ENCODE measurements at places on chromosomes 11 and 22. TPM values are rescaled to one million over a fixed set of nuclear protein-coding genes. Genes with fewer than 3 reads are reported as not detected.

The CSRP3 gene
- not detected for total RNA-seq

The OR51B4 gene
- not detected for total RNA-seq

The CAPN5 gene
- 13.9 TPM for total RNA-seq

The FZD4 gene
- total RNA-seq: 50.3 TPM

The HMOX1 gene
- total RNA-seq: 13.8 TPM

The SLC6A5 gene
- total RNA-seq: not detected

The UCP3 gene
- 1.5 TPM for total RNA-seq

The F2 gene
- total RNA-seq: 0.27 TPM

The MRGPRE gene
- not detected for total RNA-seq

The TEX54 gene
- not detected for total RNA-seq

The TUB gene
- 57.4 TPM for total RNA-seq

DNA sequence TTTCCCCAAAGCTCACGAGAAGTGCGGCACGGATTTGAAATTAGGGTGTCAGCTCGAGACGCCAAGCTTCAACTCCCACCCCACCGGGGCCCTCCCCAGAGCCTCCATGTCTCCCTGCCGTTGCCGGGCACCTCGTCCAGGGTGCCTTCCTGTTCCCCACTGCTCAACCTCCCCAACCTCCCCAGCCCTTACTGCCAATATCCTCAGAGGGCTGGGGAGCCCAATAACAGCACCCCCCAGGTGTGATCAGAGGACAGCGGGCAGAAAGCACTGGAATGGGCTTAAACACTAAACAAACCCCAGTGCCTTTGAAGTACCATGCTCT lies 1336.4 kb downstream of the TBC1D22A start:
- H3K27me3 ChIP-seq: no peaks in the 10 kb centered on the region
- H3K4me3 ChIP-seq: no peak overlapping the region
- H3K27ac ChIP-seq: no peak overlapping the region
- peak; percentile 1 for DNase-seq
- no peaks in the 10 kb centered on the region for H3K4me1 ChIP-seq

DNA sequence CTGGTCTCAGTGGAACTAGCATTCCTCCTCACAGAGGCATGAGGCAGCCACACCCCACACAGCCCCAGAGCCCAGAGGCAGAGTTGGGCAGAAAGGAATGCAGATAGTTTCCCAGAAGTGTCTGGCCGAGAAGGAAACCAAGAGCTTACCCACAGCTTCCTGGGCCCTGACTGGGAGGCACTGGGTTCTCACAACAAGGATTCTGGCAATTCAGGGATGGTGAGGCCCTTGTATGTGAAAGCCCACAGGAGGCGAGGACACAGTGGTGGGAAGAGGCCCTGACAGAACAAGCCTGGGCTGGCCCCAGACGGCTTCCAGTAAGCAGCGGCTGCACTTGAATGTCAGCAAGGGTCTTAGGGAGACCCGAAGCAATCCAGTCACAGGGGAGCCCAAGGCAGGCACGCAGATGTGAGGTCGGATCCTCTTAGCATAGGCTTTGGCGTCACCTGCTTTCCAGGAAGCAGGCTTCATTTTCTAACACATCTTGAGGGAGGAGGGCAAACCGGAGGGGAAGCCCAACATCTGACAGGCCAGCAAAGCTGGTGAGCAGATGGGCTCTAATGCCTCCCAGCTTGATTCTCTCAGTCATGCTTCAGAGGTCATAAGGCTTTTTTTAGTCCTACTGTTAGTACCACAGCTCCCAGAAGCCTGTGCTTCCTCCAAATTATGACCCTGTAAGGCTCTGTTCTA lies 78.3 kb upstream of the AKIP1 start:
- H3K4me1 ChIP-seq: no peaks in the 10 kb centered on the region
- no peak for DNase-seq
- H3K27me3 ChIP-seq: no peaks in the 10 kb centered on the region
- H3K4me3 ChIP-seq: no peak overlapping the region

DNA sequence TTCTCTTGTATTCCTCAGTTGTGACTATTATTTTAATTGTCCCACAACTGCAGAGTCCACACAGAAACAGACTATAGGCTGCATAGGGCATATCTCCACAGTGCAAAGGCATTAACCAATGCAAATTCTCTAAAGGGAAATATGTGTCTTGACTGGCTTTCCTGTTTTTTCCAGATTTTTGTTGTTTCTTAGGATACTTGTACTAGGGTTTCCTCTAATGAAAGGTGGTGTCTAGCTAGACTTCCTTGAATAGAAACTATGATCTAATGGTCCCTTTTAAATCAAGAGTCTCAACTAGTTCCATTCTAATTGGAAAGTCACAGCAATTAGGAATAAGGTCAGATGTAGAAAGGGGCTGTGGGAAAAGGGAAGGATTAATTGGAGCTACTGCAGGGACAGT lies 37.6 kb downstream of the SLC36A4 start:
- no peaks in the 10 kb centered on the region for H3K4me1 ChIP-seq
- H3K36me3 ChIP-seq: no peaks in the 10 kb centered on the region
- no peak for DNase-seq
- no peak overlapping the region for H3K27ac ChIP-seq
- no peaks in the 10 kb centered on the region for H3K27me3 ChIP-seq
- no peak overlapping the region for H3K4me3 ChIP-seq

- H3K27ac ChIP-seq: no peak overlapping the region
- DNase-seq: no peak
- peaks cover 15% of the 10 kb centered on the region for H3K4me1 ChIP-seq
- H3K36me3 ChIP-seq: no peaks in the 10 kb centered on the region
- H3K4me3 ChIP-seq: no peak overlapping the region
- no peaks in the 10 kb centered on the region for H3K27me3 ChIP-seq
Observed at GRCh38 chr11:64859542-64860414, 15.3 kb upstream of the CDC42BPG start.

DNA sequence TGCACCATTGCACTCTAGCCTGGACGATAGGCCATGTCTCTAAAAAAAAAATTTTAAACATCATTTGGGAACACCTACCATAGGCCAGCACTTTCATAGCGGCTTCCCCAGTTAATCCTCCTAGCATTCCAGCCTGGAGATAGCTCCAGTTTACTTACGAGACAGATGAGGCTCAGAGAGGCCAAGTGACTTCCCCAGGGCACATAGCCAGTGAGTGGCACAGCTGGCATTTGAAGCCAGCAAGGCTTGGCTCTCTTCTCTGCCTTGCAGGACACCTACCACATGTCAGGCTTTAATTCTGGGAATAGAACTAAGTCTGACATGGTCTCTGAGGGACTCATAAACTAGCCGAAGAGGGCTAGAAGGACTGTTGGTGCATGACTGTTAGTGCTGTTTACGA lies 4.9 kb upstream of the TAGLN start:
- DNase-seq: no peak
- H3K27ac ChIP-seq: no peak overlapping the region
- no peaks in the 10 kb centered on the region for H3K36me3 ChIP-seq
- H3K4me1 ChIP-seq: no peaks in the 10 kb centered on the region
- H3K27me3 ChIP-seq: no peaks in the 10 kb centered on the region

DNA sequence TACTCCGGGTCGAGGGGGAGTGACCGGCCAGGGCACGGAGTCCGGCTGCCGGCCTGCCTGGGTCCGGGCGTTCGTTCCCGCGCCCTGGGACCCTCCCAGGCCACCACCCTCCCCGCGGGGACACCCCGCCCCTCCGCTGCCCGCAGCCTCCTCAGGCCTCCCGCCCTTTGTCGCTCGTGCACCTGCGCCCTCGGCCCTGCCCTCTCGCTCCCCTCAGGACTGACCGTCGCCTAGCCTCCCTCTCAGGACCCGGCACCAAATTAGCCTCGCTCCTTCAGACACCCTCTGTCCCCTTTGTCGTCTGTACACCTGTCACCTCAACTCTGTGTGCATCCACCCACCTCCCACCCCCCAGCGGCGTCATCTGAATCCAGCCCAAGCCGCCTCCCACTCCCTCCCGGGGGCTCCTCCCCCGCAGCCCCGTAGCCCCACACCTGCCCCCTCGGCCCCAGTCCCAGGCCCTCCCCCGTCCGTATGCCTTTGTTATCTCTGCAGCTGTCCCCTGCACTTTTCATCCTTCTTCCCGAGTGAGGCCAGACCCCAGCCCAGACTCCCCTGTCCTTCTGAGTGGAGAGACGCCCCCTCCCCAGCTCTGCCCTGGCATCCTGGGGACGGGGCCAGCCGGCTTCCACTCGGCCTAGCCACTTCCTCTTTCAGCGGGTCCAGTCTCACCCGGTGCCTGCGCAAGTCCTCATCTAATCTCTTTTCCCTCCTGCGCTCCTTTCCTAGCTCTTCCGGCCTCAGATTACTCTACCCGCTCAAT lies 643 bp downstream of the TIGD3 start:
- H3K4me3 ChIP-seq: peak overlapping the region; percentile 49
- H3K27me3 ChIP-seq: no peaks in the 10 kb centered on the region
- no peaks in the 10 kb centered on the region for H3K36me3 ChIP-seq

DNA sequence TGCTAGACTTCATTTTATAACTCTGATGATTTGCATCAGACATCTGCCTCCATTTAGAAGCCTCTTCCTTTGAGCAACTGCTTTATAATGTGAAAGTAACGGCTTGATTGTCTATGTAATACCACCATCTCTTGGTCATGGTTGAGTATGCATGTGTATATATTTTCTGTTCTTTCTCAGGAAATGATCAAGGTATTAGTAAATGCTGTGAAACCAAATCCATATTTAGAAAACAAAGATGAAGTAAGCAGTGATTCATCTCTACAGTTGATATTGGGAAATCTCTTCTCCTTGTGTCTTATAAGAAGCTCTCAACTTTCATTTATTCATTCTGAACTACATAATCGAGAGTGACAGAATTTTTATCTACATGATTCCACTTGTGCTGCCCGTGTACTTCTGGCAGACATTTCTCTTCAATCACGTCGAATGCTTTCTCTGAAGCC lies 104.6 kb upstream of the ANO3 start:
- no peak overlapping the region for H3K4me3 ChIP-seq
- no peaks in the 10 kb centered on the region for H3K36me3 ChIP-seq
- H3K27ac ChIP-seq: no peak overlapping the region
- H3K27me3 ChIP-seq: no peaks in the 10 kb centered on the region
- no peak for DNase-seq

GRCh38 chr11:11786234-11786633 lies 55.5 kb upstream of the USP47 start:
- no peak for DNase-seq
- H3K36me3 ChIP-seq: no peaks in the 10 kb centered on the region
- H3K27ac ChIP-seq: no peak overlapping the region
- H3K27me3 ChIP-seq: no peaks in the 10 kb centered on the region

GRCh38 chr22:32378707-32379272 lies 21.1 kb downstream of the RFPL3 start:
- H3K27me3 ChIP-seq: no peaks in the 10 kb centered on the region
- no peak overlapping the region for H3K4me3 ChIP-seq

DNA sequence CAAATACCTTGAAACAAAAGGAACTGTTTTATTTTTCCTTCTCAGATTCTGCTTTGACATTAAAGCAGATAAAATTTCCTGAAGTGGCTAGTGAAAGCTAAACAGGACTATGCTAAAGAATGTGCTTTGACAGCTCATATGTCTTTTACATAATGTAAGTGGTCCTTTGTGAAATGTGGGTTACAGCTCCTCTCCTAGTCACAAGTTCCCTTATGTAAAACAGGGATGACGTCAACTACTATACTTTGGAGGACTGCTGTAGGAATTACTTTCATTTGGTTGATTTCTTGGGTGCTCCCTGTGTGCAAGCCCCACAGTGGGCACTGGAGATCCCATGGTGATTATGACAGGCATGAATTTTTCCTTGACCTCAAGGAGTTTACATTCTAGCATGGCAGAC lies 216.6 kb upstream of the NARS2 start:
- DNase-seq: no peak
- H3K4me3 ChIP-seq: no peak overlapping the region
- no peak overlapping the region for H3K27ac ChIP-seq
- H3K27me3 ChIP-seq: no peaks in the 10 kb centered on the region
- no peaks in the 10 kb centered on the region for H3K4me1 ChIP-seq

- no peaks in the 10 kb centered on the region for H3K4me1 ChIP-seq
- DNase-seq: peak; percentile 75
- H3K27ac ChIP-seq: peak overlapping the region; percentile 64
Observed at GRCh38 chr11:117809236-117810055, 12.4 kb upstream of the DSCAML1 start.

DNA sequence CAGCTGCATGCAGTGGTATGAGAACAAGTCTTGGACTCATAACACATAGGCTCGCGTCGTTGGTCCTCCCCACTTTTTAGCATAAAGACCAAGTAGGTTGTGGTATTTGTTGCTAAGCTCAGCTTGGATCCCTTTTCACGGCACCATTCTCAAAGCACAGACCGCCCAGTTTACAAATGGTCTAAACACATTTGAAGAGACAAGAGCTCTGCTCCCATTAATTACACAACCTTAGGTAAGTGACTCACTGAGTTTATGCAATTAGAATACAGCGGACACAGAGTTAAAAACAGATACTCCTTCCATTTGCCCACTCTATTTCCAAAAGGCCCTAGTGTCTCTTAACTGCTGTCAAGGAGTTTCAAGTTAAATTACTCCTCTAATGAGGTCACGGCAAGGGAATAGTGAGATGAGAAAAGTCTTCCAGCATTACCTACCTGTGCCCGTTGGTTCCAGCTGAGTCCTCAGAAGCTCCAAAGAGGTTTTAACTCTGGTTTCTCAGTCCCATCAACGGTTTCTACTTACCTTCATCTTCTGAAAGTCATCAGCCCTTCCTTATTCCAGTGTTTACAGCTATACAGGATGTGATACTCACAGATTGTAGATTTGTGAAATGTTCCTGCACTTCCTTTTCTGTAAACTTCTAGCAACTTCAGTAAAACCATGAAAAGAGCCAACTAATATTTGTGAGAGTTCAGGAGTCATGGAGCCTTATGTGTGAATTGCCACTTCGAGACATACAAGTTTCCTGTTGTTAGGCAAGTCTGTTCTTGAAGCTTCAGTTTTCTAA lies at the start of gene MS4A6A:
TSS of gene MS4A6A (minus strand) at position 543 of the 790 bp plus-strand sequence. CDS start 1,356 bp downstream, outside the sequence.
- H3K36me3 ChIP-seq: no peaks in the 10 kb centered on the region
- H3K27me3 ChIP-seq: no peaks in the 10 kb centered on the region
- no peak for DNase-seq

DNA sequence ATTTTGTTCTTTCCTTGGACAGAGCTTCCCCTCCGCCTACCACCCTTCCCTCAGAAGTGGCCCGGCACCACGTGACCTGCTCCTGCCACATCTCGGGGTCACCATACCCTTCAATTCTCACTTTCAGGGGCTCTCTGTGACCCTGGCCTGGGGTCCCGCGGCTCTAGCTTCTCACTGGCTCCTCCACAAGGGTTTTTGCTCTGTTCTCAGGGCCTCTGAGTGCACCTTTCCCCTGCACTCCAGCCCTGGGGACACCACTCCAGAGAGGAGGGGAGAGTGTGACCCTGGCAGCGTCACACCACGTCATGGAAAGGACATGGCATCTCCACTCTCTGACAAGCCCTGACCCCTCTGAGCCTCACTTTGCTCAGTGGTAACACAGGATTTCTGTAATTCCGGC lies 17.4 kb downstream of the POU2F3 start:
- no peaks in the 10 kb centered on the region for H3K27me3 ChIP-seq
- H3K27ac ChIP-seq: no peak overlapping the region
- no peak for DNase-seq
- H3K36me3 ChIP-seq: no peaks in the 10 kb centered on the region
- H3K4me1 ChIP-seq: no peaks in the 10 kb centered on the region
- no peak overlapping the region for H3K4me3 ChIP-seq

DNA sequence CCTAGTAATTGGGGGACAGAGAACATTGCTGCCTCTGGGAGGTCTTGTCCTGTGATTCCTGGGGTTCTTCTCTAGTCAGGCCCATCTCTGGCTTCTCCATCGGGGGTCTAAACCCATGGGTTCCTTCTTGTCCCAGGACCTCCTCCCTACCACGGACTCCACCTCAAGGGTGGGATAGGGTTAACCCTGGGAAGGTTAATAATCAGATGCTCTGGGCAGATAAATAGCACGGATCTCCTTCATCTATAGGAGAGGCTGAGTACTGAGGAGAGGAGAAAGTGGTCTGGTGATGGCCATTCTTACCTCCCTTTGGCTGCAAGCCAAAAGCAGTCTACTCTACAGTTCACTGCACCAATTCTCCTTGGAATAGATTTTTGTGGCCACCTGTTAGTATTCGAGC lies 10.5 kb downstream of the HEPHL1 start:
- no peaks in the 10 kb centered on the region for H3K4me1 ChIP-seq
- no peak overlapping the region for H3K27ac ChIP-seq
- no peaks in the 10 kb centered on the region for H3K27me3 ChIP-seq
- H3K4me3 ChIP-seq: no peak overlapping the region
